ENCODE measurements at places on chromosomes 3 and 15.

DNA sequence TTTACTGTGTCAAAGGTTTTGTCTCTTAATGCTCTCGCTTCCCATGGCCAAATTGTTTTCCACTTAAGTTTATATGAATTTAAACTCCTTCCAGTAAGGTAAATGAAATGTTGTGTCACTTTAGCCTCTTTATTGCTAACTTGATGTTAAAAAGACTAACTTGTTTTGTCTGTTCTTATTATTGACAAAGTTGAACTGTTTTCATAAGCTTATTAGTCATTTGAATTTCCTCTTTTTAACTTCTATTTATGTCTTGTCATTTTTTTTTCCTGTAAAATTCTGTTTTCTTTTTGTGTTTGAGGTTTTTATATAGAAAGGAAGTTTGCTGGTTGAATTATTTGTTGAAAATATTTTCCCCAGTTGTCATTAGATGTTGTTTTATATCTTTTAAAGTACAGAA lies 25.8 kb downstream of the FAM98B start:
- no peak for DNase-seq

DNA sequence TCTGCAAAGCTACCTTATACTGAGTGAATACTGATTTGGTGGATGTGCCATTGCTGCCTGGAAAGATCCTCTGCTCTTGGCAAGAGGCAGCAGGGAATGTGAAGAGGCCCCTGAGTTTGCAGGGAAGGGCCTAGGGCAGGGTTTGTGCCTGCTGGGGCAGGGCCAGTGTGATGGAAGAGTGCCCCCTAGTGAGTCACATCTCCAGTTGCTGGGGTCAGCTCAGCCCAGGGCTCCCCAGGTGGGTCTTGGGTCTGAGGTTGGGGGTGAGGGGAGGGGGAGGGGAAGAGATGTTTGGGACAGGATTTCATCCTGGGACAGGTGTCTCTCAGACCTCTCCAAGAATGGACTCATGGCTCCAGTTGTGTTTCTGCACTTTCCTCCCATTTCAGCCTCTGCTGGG lies 4.1 kb upstream of the AMOTL2 start:
- DNase-seq: no peak

DNA sequence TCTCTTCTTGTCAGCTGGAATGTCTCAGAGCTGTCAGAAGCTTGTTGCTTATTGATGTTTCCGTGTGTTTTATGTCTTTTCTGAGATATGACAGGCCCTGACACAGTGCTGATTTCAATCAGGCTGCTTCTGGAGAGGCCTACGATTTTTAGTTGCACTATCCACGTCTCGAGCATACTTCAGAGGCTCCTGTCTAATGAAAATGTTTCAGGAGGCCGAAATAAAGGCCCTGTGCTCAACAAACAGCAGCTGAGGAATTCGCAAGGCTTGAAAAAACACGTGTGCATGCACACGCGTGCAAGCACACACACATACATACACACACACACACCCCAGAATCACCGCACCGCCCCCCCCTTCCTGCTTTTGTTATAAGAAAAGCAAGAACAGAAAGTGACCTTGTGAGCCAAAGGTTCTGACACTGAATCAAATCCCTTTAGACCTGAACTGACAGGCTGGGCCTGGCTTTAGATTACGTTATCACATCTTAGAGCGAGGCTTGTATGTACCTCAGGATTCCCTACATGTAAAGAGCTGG lies 296.6 kb downstream of the NR2F2 start:
- DNase-seq: no peak

DNA sequence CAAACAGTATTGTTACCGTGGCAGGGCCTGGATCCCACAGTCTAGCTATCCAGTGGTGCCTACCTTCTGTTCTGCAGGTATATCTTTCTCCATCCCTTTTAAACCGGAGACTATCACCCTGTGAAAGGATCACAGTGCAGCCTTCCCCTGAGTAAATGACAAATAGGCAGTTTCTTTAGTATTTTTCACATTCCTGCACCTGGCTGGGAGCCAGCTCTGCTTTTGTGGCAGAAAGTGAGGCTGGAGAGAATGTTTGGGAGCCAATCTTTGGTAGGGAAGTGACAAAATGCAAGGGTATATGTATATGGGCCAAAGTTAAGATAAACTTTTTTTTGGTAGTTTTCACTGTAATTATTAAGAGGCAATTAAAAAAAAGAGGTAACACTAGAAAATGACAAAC lies 54.8 kb downstream of the ARHGEF26 start:
- no peak for DNase-seq

DNA sequence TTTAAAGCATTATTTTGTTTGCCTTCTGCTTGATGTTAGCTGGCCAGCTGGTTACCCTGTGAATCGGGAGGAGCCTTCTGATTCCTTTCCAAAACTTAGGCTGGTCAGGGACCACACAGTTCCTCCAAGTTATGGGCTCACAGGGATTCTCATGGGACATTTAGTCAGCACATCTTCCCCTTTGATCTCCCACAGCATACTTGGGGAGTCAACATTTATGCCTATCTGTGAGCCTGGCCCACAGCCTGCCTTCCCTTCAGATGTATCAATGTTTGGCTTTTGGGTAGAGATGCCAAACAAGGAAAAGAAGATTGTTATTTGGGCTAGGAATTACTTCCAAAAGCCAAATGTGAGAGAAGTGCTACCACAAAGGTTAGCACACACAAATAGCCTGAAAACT lies 32.6 kb upstream of the DCP1A start:
- no peak for DNase-seq

All from T follicular helper cell (primary cell).